Activated T-cell treated with anti-CD3 and anti-CD28 coated beads for 24 hours (primary cell): ENCODE measurements at places on chromosomes 2 and 18.

GRCh38 chr2:98558852-98559530 lies 49.3 kb downstream of the COA5 start:
- DNase-seq = no peak

DNA sequence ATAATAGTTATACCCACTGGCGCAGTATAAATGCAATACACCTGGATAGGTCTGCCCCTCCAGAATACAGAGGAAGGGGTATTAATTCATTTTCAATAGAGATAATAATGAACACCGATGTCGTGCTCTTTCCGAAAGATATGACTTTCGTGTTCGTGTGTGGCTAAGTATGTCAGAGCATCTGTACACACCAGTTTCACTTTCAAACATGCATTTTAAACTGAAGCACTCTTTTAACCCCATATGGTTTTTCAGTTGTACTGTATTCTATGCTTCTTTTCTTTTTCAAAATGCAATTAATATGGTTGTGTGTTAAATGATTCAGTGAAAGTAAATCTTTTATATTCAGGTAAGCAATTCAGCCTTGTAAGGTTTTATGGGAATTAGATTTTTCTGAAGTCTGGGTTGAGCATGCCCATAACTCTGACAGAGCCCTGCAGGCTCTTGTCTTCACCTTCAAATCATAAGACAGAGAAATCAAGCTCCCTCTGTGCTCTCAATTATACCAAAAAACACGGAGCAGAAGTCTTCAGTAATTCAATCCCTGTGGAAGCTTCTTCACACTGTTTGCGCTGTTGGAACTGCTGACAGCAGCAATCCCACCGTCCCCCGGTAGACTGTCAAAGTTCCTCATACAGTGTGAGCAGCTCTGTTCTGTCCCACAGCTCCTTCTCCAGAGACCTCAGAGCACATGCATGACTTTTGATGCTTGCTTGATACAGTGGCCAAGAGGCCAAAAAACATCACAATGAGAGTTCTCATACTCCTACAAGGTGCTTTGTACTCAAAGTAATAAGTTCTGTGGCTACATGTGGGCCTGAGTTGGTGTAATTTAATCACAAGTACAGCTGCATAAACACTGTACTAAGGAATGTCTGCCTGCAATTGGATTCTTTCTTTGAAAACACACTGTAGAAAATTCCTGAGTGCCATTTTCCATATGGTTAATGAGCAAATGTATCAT lies 186.8 kb downstream of the ZNF521 start:
- DNase-seq = no peak

DNA sequence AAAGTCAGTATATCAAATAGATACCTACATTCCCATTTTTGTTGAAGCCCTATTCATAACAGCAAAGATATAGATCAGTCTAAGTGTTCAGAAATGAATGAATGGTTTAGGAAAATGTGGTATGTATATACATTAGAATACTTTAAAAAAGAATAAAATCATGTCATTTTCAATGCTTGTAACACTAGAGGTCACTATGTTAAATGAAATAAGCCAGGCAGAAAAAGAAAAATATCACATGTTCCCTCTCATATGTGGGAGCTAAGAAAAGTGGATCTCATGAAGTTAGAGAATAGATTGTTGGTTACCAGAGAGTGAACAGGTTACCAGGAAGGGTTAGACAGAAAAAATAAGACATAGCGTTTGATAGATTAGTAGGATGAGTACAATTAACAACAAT lies 1111.0 kb upstream of the SLC39A10 start:
- DNase-seq = no peak

DNA sequence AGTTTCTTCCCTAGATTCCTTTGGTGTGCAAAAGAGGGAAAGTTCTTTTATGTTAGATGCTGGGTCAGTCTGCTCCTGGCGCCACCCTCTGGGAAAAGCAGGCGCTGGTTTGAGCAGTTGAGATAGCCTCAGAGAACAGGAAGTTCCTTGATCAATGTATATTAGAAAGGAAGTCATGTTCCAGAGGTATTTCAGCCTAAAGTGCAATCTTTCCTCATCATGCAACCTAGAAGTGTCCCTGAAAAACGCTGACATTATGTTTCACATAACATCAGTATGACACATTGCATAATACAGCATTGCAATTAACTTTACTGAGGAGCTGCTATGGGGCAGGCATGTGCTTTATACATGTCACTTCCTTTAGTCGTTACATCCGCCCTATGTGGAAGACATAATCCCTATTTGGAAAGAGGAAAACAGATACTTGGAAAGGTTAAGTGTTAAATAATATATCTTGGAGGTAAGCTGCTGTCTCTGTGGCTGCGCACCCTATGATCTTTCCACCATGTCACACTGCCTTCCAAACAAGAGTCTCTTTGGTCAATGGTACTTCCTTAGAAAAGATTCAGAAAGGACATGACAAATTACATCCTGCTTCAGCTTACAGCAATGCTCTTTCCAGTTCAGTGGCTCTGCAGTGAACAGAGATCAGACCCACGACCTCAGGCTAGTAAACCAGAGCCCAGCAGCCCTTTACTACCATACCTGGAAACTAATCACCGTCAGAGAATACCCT lies 369.7 kb downstream of the RAD51AP2 start:
- DNase-seq = no peak

GRCh38 chr2:220373878-220374277 lies 746.4 kb downstream of the SLC4A3 start:
- no peak for DNase-seq

DNA sequence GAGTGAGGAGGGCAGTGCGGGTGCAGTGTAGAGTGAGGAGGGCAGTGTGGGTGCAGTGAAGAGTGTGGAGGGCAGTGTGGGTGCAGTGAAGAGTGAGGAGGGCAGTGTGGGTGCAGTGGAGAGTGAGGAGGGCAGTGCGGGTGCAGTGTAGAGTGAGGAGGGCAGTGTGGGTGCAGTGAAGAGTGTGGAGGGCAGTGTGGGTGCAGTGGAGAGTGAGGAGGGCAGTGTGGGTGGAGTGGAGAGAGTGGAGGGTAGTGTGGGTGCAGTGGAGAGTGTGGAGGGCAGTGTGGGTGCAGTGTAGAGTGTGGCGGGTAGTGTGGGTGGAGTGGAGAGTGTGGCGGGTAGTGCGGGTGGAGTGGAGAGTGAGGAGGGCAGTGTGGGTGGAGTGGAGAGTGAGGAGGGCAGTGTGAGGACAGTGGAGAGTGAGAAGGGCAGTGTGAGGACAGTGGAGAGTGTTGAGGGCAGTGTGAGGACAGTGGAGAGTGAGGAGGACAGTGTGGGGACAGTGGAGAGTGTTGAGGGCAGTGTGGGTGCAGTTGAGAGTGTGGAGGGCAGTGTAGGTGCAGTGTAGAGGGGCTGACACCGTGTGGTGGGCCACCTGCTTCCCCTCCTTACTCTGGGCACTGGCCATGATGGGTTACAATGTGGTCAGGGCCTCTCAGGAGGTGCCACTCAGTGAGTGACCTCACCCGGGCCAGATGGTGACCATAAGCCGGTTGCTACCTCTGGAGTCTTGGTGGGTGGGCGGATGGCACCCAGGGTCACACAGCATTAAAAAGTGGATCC lies 28.5 kb downstream of the INPP4A start:
- no peak for DNase-seq

GRCh38 chr2:11405599-11406266 lies 60.2 kb downstream of the E2F6 start:
- no peak for DNase-seq

DNA sequence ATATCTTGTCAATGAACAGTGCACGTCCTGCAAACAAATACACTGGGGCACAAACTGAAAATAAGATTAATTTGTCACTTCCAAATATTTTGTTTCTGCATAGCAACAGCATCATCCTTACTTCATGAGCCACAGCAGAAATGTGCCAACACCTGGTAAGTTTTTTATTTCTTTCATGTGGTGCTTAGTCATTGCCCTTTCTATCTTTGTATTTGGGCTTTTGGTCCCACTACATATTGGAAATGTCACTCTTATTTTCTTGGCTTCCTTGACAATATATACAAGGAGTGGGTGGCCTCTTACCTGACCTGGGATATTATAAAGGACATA lies 208.0 kb downstream of the RBM43 start:
- DNase-seq = no peak

- DNase-seq = no peak
Measured at GRCh38 chr2:181844551-181845290, 46.8 kb upstream of the ITPRID2 start.

DNA sequence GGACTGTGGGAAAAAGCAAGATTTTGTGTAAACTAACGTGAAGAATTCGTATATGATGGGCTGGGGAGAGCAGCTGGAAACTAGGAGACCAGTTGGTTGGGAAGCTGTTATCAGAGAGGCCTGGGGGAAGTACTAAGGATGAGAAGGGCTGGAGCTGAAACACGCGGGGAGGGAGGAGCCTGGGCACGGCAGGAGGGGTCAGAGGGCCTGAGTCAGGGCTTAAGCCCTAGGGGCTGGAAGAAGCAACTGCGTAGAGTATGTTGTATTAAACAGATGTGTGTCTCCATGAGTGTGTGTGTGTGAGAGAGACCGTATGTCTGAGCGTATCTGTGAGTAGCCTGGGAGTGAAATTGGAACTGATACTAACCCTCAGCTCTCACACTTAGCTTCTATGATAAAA lies 8.4 kb downstream of the POMC start:
- no peak for DNase-seq

GRCh38 chr2:224689539-224689938 lies 26.6 kb downstream of the CCDC195 start:
- DNase-seq = no peak

GRCh38 chr2:9205963-9206948 lies at the start of gene ASAP2:
TSS of gene ASAP2 (plus strand) at chr2:9206812. CDS start at chr2:9207105, 293 bp downstream.
- DNase-seq = no peak

DNA sequence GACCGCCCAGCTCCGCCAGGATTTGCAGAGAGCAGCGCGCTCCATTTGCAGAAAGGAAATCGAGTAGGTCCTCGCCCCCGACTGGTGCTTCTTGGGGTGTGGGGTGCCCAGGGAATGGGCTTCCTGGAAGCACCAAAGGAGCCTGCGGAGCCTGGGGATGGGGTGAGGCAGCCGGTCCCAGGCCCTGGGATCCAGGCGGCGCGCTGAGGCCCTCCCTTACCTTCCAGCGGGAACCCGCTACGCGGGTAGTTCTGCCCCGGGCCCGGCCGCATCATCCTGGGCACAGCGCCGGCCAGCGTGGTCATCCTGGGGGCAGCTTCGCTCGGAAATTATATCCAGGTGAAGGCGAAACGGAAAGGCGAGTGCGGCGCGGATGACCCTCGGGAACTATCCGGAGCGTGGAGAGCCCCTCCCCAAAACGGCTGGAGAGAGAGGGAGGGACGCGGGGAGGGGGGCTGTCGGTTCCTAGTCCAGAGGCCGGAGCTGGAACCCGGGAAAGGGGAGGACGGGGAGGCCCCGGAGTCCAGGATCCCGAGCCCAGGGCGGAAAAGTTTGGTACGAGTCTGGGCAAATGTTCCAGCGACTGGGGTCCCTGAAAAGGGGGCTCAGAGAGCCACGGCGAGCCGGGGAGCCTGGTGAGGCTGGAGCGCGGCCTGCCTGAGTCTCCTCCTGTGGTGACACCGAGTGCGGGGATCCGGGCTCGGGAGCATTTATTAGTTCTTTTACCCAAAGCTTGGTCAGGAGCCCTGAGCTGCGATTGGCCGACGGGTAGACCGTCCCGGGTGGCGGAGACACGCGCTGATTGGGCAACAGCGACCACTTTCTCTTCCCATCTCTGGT lies at the start of gene PAX3:
TSS of gene PAX3 (minus strand) at position 688 of the 840 bp plus-strand sequence. CDS start at position 305, 383 bp downstream.
- DNase-seq = no peak

GRCh38 chr18:57915248-57915647 lies 112.1 kb upstream of the ATP8B1 start:
- no peak for DNase-seq

GRCh38 chr2:181073896-181074295 lies 93.5 kb downstream of the UBE2E3 start:
- no peak for DNase-seq

- no peak for DNase-seq
Measured at GRCh38 chr2:53148221-53148620, 619.4 kb upstream of the CHAC2 start.

GRCh38 chr2:203470371-203470770 lies 64.7 kb downstream of the RAPH1 start:
- DNase-seq = no peak

- no peak for DNase-seq
Measured at GRCh38 chr2:121473512-121473911, 57.2 kb upstream of the RNU4ATAC start.

DNA sequence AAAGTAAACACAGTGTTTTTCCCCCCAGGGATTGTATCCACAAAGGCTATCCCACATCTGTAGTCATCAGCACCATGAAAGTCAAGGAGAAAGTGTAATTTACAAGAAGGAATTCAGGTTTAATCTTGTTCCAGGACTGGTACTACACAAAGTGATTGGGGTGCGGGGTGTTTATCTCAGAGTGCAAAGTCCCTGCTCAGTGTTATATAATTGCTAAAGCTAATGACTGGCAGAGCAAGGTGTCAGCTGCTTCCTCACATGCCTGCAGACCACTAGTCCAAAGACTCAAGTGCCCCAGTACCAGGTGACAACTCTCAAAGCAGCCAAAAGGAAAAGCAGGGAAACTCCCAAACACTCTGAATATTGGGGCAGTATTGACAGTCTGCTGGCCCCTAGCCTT lies 40.4 kb upstream of the PDCL3 start:
- no peak for DNase-seq

DNA sequence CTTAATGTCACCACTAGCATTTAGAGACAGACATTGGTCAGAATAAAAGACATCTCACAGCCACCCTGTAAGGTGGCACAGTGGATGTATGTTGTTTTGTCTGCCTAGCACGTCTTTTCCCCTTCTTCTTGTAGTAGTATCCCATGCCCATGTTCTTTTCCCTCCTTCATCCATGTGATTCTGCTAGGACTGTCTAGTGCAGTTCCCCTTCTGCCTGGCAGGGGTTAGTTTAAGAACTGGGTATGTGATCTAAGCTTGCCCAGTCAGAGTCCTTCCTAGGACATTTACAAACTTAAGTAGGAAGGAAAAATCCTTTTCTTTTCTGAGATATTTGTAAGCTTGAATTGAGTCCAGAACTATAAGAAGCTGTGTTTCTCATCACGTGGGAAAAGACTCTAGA lies 172.3 kb downstream of the BABAM2 start:
- no peak for DNase-seq

DNA sequence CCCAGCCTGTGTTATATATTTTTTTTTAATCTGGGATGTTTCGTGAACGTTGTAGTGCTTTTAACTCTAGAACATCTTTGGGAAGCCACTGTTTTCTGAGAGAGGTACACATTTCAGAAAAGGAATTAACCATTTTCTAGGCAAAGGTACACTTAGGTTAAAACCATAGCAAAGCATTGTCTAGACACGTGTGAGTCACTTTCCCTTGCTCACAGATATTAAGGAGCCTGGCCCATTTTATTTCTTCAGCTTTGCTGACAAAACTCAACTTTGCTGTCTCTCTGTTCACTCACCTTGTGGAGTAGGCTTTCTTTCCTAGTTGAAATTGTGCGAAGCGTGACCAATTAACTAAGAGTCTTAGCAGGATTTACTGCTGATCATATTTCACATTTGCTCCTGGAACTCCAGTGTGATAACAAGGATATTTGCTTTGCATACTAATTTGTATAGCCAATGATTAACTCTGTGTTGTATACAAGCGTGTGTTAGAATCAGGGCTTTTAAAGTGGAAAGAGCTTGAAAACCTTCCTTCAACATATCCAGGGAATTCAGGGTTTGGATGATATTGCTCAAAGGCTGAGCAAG lies 215.0 kb upstream of the AGAP1 start:
- no peak for DNase-seq
